T-helper 2 cell (primary cell): ENCODE measurements at places on chromosomes 4 and X.

DNA sequence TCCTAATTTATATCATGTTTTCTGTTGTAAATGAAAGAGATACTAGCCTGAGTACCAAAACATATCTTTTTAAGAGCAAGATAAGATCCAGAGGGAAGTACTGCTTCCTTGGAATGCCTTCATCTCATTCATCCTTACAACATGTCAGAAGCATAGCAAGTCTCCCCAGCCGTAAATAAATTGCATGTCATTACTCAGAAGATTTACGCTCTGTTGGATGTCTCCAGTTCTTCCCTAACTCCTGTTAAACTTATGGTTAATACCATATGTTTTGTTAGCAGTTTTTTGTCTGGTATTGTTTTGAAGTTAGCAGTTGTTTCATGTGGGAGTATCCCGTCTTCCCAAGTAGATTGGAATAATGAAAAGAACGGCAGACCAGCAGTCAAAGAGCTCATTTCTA lies 7.5 kb upstream of the GPC3 start:
- no peak for DNase-seq

- no peak for DNase-seq
Observed at GRCh38 chrX:639151-639550, 8.6 kb downstream of the SHOX start.

DNA sequence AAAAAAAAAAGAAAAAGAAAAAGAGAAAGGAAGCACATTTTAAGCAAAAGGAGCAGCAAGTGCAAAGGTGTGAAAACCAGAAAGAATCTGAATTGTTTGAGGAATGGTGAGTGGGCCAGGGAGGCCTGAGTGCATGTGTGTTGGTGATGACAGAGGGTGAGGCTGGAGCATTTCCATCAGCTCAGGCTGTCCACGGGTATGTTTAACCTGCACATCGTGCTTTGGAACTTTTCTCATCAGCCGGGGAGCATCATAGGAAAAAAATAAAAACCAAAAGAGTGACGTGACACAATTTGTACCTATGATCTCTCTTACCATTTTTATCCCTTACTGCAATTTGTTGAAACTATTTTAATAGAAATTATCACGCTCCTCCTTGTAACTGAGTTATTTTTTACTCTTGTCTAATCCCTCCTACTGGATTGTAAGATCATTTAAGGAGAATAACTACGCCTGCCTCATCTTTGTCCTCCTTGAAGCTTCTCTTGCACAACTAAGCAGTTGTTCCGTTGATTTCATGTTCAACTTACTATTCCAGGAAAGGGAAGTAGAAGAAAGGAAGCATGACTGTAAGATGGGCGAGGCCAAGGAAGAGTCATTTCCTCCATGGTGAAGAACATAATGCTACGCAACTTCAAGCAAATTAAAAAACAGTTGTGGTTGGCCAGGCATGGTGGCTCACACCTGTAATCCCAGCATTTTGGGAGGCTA lies 7.0 kb downstream of the PALLD start:
- DNase-seq: no peak

DNA sequence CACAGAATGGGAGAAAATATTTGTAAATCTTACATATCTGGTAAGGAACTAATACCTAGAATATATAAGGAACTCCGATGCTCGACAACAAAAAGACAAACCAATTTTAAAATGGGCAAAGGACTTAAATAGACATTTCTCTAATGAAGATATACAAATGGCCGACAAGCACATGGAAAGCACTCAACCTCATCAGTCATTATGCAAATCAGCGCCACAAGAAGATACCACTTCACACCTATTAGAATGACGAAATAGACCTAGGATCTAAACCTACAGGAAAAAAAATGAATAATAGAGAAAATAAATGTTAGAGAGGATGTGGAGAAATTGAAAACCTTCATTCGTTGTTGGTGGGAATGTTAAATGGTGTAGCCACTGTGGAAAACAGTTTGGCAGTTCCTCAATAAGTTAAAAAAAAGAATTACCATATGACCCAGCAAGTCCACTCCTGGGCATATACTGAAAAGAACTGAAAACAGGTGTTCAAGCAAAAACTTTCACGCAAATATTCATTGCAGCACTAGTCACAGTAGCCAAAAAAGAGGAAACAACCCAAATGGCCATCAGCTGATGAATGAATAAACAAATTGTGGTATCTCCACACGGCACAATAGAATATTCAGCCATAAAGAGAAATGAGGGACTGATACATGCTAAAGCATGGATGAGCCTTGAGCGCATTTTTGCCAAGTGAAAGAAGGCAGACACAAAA lies 57.3 kb upstream of the WDR19 start:
- DNase-seq: no peak

DNA sequence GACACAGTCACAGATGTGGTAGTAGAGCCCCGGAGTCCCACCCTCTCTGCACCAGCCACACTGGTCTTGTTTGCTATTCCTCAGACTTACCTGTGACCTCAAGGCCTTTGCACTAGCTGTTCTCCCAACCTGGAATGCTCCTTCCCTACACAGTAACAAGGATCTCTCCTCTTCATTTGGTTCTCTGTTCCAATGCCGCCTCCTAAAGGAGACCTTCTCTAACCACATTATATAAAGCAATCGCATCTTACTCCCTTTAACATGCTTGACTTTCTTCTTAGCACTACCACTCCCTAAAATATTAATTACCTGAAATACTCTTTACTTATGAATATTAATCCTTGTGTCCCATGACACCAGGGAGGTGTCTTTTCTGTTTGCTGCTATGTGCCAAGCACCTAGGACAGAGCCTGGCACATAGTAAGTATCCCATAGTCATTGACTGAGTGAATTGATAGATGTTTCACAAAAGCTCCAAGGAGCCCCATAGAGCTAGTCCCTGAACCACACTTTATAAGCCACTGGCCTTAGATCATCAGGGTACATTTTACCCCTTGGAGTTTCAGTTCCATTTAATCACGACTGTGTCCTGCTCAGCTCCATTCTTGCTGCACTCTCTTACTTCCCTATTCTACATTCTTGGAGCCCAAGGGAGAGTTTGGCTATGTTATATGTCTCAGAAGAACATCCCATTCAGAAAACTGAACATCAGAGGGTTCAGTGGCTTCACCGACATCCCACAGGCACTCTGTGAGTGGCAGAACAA lies 312.7 kb downstream of the RAB28 start:
- no peak for DNase-seq

DNA sequence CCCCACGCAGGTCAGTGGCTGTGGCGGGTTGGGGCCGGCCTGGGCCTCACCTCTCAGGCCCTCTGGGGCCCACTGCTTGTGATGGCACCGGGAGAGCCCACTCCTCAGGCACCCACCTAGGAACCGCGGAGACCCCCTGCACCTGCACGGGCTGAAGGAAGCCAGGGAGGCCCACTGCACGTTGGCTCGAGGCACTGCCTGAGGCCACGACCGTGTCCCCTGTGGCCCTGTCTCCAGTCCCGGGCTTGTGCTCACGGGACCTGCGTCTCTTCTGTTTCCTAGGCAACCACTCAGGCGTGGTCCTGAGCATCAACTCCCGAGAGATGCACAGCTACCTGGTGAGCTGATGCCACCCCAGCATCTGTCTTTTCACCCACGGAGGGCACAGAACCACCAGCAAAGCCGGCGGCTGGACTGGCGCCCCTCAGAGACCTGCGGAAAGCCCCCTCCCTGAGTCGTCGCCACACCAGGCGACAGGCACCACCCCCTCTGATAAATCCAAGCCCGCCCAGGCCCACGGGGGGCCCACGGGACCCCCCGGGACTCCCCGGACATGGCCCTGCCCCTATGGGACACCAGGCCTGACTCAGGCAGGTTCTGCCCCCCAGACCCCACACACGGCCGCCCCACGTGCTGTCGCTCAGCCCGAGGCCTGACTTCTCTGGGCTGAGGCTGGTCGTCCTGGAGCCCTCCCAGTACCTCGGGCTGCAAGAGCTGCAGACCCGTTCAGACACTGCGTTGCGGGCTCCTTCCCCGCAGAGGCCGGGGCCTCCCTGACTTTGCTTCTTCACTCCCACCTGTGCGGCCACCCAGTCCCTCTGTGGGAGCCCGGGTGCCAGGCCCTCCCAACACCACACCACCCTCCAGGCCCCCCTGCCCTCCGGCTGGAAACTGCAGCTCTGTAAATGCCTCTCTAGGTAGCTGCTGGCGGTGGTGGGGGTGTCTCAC lies 199.5 kb downstream of the AFAP1 start:
- no peak for DNase-seq

DNA sequence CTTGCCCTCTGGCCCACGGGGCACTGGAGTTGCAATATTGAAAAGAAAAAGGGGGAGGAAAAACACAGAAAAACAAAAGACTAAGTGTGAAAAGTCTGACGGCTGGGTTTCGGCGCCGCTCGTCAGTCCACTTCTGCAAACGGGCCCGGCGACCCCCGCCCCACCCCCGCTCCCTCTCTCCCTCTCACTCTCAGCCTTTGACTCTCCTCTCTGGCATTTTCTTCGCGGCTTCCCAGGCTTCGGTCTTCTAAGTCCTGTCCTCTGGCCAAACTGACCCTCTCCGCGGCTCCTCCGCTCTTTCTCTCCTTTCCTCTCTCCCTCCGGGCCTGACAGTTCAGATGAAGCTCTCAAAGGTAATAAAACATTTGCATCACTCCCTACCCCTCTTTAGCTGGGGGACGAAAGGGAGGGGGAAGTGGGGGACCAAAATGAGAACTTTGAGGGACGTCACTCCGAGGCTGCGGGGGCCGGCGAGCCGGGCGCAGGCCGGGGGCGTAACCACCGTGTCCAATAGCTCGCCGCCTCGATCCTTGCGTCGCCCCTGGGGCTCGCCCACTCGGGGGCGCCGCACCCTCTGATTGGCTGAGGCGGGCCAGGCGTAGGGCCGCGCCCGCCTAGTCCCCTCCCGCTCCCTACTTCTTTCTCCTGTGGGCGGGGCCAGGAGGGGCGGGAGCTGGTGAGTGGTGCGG lies at the start of gene NKX6-1:
Gene NKX6-1 (minus strand): TSS at position 358 of the 689 bp plus-strand sequence. CDS start 1,064 bp downstream, outside the sequence.
- DNase-seq: no peak
